GM10248 (cell line): ENCODE measurements at places on chromosomes 6 and 20.

GRCh38 chr20:59937150-59937549 lies 3.0 kb downstream of the PPP1R3D start:
- DNase-seq, result no peak

GRCh38 chr20:49096203-49096730 lies 50.2 kb downstream of the CSE1L start:
- no peak for DNase-seq

GRCh38 chr6:43972179-43972912 lies 154.9 kb downstream of the MRPL14 start:
- no peak for DNase-seq

DNA sequence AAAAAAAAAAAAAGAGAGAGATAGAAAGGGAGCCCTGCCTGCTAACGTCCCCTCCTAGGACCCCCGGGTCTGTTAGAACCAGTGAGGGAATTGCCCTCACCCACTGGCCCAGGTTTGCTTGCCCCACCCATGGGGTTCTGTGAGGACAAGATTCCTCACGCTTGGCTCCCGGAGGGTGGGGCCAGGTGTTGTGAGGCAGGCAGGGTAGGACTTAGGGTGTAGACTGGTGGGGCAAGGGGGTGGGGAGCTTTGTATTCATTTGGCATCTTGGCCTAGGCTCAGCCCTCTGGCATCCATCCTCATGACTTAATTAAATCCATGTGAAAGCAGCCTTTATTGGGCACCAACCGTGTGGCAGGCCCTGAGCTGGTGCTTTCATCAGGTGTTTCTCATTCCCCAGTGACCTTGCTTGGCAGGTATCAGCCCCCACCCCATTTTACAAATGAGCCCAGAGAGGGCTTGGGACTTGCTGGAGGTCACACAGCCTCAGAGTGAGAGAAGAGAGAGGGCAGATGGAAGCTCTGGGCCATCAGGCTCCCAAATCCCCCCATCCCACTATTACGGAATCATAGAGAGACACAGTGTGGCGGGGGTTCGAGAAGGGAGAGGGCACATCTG lies 19.0 kb downstream of the RAB44 start:
- DNase-seq, result no peak

DNA sequence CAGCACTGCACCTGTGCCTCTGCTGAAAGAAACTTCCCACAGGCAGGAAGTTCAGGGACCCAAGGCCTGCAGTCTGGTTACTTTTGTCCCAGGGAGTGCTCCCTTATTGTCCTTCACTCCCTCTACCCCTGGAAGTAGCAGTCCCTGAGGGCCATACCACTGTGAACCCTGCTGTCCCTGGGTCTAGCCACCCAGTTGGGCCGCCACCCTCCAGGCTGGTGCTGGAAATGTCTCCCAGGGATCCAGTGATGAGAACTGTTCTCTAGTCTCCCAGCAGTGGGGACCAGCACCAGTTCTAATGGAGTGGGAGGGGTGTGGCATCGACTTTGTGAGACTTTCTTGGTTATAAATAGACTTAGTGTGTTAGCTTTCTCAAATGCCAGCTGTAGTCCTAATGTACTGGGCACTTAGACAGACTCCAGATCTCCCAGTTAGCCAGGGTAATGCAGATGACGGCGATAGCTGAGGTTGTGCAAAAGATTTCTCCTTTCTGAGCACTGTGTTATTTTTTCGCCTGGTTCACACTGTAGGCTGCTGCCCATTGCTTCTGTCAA lies 462.5 kb downstream of the CDH26 start:
- DNase-seq, result no peak

DNA sequence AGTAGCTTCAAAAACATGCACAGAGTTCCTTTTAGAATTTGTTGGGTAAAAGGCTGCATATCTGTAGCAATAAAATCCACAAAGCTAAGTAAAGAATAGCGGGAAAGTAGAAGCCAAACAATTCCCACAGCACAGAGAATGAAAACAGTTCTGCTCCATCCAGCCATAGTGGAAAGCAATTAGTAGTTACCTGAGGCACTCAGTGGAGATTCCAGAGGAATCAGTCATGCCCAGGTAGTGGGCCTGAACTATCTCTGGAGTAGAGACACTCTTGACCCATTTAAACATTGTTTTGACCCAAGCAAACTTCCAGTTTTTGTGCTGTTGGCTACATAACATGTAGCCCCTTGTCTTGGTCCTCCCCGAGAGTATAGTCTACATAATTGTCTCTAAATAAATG lies 559.5 kb upstream of the PTCHD4 start:
- no peak for DNase-seq

- DNase-seq, result no peak
Observed at GRCh38 chr20:32191422-32191821, 16.1 kb downstream of the PLAGL2 start.

DNA sequence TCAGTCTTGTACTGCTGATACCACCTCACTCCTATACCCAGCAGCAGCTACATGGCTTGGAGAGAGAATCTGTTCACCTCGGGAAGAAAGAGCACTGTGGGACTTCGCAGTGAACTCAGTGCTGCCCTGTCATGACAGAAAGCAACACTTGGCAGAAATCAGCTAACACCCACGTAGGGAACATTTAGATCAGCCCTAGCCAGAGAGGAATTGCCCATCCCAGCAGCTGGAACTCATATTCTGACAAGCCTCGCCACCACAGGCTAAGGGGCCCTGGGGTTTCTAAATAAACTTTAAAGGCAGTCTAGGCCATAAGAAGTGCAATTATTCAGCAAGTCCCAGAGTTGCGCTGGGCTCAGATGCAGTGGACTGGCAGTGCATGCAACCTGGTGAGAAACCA lies 1266.8 kb downstream of the GRIK2 start:
- no peak for DNase-seq

DNA sequence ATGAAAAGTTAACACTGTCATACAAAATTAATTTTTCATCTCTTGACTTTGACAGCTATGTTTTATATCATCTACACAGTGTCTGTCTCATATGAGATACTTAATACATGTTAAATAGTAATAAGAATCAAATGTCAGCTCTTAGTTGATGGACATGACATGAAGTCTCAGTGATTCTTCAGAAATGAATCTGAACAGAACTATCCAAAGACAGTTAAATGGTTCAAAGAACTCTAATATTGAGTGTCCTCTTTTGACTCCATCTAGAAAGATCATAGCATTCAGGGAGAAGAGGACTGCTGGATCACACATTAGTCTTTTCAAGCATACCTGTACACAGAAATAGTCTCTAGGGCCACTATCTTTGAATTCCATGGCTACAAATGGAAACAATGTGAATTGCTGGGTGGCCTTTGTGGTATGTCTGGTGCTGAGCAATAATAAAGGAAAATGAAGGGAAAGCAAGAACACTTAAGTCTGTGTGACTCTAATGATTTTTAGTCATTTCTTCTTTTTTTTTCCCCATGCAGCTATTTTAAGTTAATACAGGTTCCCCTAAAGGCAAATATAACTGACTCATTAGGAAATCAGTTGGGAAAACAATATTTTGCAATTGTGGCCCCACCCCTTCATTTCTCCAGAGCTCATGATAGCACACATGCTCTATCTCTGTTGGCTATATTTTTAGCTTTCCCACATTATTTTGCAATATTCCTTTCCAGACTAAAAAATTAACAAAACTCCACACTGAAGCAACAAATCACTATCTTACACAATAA lies 367.5 kb downstream of the GRIK2 start:
- DNase-seq, result no peak

GRCh38 chr6:37674161-37674560 lies 23.5 kb downstream of the MDGA1 start:
- DNase-seq, result no peak

DNA sequence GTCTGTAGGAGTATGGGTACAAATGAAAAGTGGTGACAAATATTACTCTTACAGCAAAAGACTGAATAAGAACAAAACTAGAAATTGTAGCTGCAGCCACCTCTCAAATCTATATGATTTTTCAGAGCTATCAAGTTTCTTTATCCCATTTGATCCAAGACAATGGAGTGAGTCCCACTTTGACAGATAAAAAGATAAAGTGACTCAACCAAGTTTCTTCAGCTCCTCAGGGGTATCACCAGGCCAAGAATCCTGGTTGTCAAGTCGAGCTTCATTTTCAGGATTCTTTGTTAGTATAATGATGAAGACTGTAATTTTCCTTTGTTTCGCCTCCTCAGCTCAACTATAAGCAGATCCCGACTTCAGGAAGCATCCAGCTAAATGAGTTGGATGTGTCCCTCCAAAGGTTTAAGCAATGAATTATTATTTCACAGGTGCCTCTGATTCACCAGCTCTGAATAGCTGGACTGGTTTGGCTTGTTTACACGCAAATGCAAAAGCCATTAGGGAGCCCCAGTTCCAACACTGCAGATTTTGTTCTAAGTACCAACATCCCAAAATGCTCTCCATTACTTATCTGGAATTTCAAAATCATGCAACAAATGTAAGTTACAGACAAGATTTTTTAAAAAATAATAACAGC lies 238.9 kb downstream of the MAFB start:
- DNase-seq, result no peak

- peak; percentile 45 for DNase-seq
Observed at GRCh38 chr6:149033454-149033853, 284.1 kb upstream of the TAB2 start.

DNA sequence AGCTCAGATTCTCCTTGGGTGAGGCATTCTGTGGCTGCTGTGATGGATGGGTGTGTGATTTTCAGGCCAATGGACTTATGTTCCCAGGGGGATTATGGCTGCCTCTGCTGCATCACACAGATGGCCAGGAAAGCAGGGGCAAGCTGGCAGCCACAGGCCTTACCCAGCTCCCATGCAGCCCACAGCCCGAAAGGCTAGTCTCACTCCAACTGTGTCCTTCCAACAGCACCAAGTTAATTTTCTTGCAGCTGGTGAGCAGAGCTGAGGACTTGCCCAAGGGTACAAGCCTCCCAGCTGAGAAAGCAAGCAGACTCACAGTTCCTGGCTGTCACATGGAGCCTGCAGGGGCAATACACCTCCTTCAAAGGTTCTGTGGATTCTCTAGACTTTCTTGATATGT lies 155.2 kb upstream of the KHDRBS2 start:
- DNase-seq, result no peak

DNA sequence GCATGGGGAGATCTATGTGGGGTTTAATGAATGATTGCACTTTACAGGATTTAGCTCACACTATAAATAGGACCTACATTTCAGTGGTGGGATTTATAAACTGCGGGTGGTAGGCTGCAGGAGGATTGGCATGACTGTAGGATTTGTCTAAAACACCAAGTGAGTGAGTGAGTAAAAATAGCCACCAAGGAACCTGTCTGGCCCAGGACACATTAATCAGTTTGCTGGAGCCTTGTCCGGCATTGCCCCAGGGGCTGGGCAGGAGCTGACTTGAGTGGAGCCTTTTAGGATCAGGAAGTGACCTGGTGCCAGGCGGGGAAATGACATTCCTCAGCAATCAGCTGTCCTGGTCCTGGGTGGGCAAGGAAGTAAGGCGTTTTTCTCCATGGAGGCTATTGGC lies 278.7 kb upstream of the PRND start:
- no peak for DNase-seq

DNA sequence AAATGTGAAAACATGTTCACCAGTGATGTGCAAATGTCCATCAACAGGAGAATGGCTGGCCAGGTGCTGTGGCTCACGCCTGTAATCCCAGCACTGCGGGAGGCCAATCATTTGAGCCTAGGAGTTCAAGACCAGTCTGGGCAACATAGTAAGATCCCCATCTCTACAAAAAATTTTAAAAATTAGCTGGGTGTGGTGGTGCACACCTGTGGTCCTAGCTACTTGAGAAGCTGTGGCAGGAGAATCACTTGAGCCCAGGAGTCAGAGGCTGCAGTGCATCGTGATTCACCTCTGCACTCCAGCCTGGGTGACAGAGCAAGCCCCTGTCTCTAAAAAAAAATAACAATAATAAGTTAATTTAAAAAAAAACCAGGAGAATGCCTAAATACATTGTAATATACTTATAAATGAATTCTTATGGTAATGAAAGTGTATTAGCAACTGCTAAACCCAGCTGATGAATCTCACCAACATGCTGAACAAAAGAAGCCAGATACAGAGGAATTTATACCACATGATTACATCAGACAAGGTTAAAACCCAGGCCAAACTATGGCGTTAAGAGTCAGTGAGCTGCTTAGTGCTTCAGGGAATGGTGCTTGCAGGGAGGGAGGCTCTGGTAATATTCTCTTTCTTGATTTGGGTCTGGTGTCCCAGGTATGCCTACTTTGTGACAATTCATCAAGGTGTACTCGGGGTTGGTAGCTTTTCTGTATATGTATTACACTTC lies 36.4 kb downstream of the RPP40 start:
- DNase-seq, result no peak

DNA sequence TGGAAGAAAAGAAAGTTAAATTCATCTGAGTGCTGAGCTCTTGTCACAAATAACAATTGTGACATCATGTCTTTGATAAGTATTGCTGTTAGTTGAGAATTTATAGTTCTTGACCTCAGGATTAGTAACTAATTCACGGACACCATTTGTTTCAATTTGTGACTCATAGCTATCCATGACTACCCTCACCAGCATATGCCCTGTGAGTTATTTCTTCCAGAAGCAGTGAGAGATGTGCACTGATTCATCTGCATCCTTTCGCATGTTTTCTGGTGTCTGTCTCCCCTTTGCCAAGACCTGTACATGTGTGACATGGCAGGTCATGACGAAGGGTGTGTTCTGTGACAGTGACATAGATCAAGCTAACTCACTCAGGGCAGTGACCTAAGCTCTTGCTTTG lies 86.9 kb downstream of the SOBP start:
- DNase-seq, result no peak

- no peak for DNase-seq
Observed at GRCh38 chr6:132209351-132209750, 191.9 kb downstream of the MOXD1 start.

DNA sequence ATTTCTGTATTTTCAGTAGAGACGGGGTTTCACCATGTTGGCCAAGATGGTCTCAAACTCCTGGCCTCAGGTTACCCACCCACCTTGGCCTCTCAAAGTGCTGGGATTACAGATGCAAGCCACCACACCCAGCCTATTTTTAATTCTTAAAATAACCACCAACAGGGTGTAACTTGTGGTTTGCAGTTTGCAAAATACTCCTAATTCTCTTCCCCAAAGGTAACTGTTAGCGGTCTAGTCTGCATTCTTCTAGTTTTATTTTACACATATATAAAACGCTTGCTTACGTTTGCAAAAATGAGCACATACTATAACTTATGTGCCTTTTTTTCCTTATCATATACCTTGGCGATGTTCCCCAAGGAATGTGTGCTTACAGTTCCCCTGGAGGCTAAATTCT lies 25.6 kb upstream of the CHMP4B start:
- DNase-seq, result no peak
